ENCODE measurements at places on chromosomes 6 and 20. TPM values are rescaled to one million over a fixed set of nuclear protein-coding genes. Genes with fewer than 3 reads are reported as not detected.

GRCh38 chr6:168189200-168190013 lies 110.4 kb upstream of the FRMD1 start:
- no peak for DNase-seq

GRCh38 chr20:54091120-54091480 lies 20.7 kb upstream of the BCAS1 start:
- DNase-seq, result no peak

DNA sequence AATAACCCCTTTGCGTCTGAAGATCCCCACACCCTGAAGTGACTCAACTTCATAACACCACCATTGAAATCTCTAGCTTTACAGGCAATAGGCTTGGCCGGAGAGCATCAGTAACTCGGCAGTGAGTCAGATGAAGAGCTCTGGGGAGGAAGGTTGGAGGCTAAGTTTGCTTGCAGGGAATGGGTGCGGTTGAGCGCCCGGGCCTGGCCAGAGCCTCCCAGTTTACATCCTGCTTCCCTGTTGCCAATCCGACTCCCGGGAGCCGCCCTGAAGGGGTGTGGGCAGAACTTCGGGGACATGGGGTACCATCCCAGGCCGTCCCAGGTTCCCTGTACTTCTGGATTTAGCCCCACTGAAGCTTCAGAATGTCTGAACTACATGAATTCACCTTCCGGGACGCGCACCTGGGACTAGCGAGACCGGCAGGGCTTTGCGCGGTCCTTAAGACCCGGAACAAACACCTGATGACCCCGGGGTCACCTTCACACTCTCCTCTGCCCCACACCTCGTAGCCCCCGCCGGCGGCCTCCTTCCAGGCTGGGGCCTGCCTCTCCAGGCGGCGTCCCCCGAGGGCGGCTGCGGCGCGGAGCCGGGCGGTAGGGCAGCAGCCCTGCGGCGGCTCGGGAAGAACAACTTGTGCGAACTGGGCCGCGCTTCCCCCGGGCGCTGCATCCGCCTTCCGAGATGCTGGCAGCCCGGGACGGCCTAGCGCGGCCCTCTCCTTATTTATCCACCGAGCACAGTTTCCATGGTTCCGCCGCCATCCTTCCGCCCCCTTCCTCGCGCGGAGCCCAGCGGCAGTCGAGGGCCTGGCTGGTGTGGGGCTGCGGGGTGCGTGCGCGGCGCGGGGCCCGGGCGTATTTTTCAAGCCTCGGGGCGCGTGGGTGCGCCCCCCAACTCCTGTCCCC lies 56.6 kb upstream of the RREB1 start:
- DNase-seq, result peak; percentile 78

GRCh38 chr20:24914388-24915241 lies 34.5 kb upstream of the CST7 start:
- DNase-seq, result no peak

DNA sequence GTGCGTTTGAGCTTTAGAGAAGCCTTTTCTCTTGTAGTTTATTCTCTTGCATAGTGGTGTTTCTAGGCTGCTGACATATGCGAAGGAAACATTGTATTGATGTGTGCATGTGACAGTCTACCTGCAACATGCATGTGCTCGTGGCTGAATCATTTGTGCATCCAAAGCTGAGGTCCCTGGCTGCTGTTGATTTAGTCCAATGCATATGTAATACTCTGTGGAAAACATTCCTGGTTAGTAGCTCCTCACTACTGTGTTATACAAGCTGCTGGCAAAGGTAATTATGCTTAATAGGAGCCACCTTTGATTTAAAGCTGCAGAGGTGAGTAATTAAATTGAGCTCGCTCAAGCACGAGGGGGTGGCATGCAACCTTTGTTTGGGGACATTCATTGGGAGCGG lies 24.5 kb downstream of the TSHZ2 start:
- no peak for DNase-seq

- no peak for DNase-seq
Observed at GRCh38 chr20:31764641-31765305, 25.7 kb downstream of the TPX2 start.

DNA sequence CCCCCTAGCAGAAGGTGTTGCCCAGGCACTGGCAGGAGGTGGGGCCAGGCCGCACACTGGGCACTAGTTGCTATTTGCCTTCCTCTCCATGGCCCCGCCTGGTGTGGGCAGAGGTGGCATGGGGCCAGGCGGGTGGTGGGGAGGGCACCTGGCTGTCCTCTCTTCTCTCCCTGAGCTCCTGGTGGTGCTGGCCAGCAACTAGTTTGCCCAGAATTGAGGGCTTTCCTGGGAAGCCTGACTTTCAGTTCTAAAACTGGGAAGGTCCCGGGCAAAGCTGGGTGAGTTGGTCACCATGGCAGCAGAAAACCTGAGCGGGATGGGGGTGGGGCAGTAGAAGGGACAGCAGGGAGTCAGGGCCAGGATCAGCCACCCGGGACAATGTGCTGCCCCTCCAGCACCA lies 48.2 kb downstream of the RBM38 start:
- peak; percentile 90 for DNase-seq

DNA sequence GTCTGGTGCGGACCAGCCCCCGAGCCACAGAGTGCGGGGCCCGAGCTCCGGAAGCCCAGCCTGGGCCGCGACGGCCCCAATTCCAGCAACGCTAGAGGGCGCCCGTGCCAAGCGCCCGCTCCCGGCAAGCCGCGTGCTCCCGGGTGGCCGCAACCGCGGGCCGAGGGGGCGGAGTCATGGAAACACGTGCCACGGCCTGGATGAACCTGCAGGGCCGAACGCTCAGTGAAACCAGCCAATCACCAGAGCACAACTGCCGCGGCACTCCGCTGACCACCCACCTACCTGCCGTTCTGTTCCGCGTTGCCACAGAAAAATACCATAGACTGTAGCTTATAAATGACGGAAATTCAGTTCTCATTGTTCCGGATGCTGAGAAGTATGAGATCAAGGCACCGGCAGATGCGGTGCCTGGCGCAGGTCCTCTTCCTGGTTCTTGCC lies 85.7 kb upstream of the FOXC1 start:
- peak; percentile 79 for DNase-seq

- DNase-seq, result no peak
Observed at GRCh38 chr20:40606237-40606636, 82.8 kb downstream of the MAFB start.

DNA sequence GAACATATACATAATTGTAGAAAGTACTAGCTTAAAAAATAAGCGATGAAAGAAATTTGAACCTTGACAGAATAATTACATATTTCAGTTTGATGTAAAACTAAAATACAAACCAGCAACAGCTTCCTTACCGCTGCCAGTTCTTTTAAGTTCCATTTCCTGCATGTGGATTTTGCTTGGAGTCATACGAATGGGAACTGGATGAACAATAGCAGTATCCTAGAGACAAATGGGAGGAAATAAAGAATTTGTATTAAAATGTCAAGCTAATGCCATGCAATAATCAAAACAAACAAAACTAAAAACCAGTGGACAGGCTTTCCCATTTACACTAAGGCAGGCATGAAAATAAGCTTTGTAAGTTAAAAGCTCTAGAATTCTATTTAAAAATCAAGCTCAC lies 67.1 kb downstream of the REPS1 start:
- DNase-seq, result no peak

- DNase-seq, result no peak
Observed at GRCh38 chr6:144481527-144481926, 196.4 kb downstream of the UTRN start.

DNA sequence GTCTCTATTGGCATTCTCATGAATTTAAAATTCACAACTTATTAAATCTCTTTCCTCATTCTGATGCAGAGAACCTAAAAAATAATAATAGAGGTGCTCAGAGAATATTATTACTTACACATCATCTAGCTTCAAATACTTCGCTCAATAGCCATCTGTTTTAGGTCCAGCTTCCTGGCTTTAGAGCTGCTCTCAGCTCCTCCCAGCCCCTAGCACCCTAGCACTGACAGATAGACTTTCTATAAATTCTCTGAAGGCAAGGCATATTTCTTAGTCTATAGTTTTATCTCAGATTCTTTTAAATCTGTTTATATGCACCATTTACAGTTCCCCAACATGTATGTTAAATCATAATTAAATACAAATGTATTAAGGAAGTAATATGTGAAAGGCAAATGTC lies 281.3 kb downstream of the PTPRK start:
- DNase-seq, result no peak

GRCh38 chr6:37480118-37480736 lies 19.5 kb downstream of the CCDC167 start:
- no peak for DNase-seq

- DNase-seq, result no peak
Observed at GRCh38 chr6:130947464-130947863, 115.6 kb downstream of the EPB41L2 start.

GRCh38 chr20:41139227-41140093 lies 2.1 kb downstream of the PLCG1 start:
- no peak for DNase-seq

- DNase-seq, result no peak
Observed at GRCh38 chr6:143348531-143348930, 102.0 kb downstream of the ADAT2 start.

PPP1R14C gene
- total RNA-seq, result 15.4 TPM

C6orf15 gene
- total RNA-seq, result not detected

HRH3 gene
- not detected for total RNA-seq

VGLL2 gene
- not detected for total RNA-seq

SLA2 gene
- total RNA-seq, result 1.4 TPM

THBS2 gene
- total RNA-seq, result 8.8 TPM

EYA4 gene
- total RNA-seq, result 2.6 TPM

TUBB1 gene
- total RNA-seq, result 6.5 TPM

LIN28B gene
- not detected for total RNA-seq

CDSN gene
- total RNA-seq, result not detected

PIGT gene
- 78.7 TPM for total RNA-seq

CCND3 gene
- 182 TPM for total RNA-seq

NKX2-2 gene
- not detected for total RNA-seq

NCOA6 gene
- 27.1 TPM for total RNA-seq

EGFL8 gene
- total RNA-seq, result 13.4 TPM

All from lower lobe of right lung (tissue), 2 donors.